Astrocyte (in vitro differentiated cells and primary cell): ENCODE measurements at places on chromosomes 11 and 22. TPM values are rescaled to one million over a fixed set of nuclear protein-coding genes. Genes with fewer than 3 reads are reported as not detected.

Gene OR52R1
- total RNA-seq = not detected in 2 replicates

Gene KCNJ1
- 0.14 TPM in 1 of 2 replicates, not detected in the other for total RNA-seq

Gene H19
- 0.52 and 0.70 TPM in 2 replicates for total RNA-seq

Gene SPATA19
- total RNA-seq = not detected in 2 replicates

Gene ADORA2A
- 2.2 and 3.9 TPM in 2 replicates for total RNA-seq

Gene ABCC8
- total RNA-seq = not detected in 2 replicates

Gene MFRP
- total RNA-seq = not detected in 2 replicates

Gene SLC22A12
- total RNA-seq = not detected in 2 replicates

Gene FOSL1
- 24.5 and 37.9 TPM in 2 replicates for total RNA-seq

GRCh38 chr11:78807351-78807750, 232.7 kb upstream of the NARS2 start:
- DNase-seq = no peak

- DNase-seq = no peak
Measured at GRCh38 chr11:115145324-115145723, 358.9 kb downstream of the CADM1 start.

GRCh38 chr11:70579316-70579955, 181.1 kb downstream of the CTTN start:
- no peak for DNase-seq

- DNase-seq = no peak
Measured at GRCh38 chr11:23947883-23948282, 549.0 kb upstream of the LUZP2 start.

DNA sequence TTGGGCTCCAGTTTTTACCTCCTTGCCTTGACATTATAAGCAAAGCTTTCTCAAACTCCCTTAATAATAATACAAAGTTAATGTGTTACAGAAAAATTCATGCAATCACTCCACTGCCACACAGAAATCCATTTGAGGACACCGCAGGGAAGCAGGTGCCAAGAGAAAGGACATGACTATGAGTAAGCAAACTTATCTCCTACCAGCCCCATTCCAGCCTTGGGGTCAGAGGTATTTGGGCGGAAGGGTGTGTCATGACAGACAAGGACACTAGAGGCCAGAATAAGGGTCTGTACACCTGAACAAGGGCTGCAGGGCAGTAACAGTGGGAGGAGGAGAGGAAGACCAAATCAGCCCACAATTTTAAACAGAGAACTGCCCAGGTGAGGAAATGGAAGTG, 5.9 kb downstream of the GNG3 start:
- no peak for DNase-seq

GRCh38 chr11:64864473-64865285, 13.7 kb downstream of the EHD1 start:
- DNase-seq = peak; percentile 97

GRCh38 chr11:71255323-71255722, 2.9 kb upstream of the SHANK2 start:
- DNase-seq = no peak

- no peak for DNase-seq
Measured at GRCh38 chr22:47230251-47230650, 467.8 kb downstream of the TBC1D22A start.

DNA sequence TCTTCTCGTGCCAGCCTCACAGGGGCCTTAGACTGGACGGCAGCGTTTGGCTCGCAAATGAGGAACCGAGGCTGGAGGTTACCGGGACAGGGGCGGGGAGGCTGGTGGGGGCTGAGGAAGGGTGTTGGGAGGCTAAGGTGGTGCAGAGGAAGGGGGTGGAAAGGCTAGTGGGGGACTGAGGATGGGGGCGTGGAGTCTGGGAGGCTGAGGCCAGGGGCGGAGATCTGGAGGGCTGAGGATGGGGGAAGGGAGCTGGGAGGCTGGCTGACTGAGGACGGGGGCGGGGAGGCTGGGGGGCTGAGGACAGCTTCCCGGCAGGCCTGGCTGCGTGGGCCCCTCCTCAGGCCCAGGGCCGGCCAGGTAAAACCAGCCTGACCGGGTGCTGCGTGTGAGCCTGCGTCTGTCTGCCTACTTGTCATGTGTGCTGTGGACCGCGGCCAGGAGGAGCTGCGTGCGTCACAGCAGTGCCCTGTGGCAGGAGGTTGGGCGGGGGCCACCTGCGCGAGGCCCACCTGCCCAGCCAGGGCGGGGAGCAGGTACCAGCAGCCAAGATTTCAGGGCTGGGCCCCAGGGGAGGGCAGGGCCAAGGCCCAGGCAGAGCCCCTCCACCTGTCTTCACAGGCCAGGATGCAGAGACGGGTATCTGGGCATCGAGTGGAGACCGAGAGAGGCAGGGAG, 9.4 kb upstream of the PIM3 start:
- no peak for DNase-seq

GRCh38 chr22:23836692-23837495, 1.9 kb downstream of the DERL3 start:
- DNase-seq = no peak

DNA sequence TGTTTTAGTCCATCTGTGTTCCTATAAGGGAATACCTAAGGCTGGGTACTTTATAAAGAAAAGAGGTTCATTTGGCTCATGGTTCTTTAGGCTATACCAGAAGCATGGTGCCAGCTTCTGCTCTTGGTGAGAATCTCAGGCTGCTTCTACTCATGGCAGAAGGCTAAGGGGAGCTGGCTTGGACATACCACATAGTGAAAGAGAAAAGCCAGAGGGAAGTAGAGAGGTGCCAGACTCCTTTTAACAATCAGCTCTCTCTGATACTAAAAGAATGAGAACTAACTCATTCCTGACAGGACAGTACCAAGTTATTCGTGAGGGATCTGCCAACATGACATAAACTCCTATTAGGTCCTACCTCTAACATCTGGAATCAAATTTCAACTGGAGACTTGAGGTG, 1250.2 kb upstream of the CNTN5 start:
- no peak for DNase-seq

GRCh38 chr11:61961570-61962212, 5.7 kb downstream of the FTH1 start:
- no peak for DNase-seq
